HFF-Myc (cell line): ENCODE measurements at places on chromosomes 7 and 10.

DNA sequence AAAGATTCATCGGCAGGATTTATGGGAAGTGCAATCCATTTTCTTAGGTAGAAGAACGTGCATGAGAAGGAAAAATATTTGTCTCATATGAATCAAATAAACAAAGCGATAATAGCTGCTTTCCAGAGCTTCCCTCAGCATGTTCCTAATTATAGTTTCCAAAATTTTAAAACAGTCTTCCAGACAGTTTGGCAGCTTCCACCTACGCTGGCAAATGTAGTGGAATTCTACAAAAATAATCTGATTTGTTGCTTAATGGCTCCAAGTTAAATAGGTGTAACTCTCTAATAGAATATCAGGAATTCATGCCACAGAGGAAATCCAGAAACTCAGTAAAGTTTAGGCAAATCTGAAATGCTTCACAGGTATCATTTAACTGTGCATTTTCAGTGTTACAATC, 23.3 kb upstream of the AGBL3 start:
- no peak for DNase-seq

GRCh38 chr10:76769161-76769560, 868.4 kb downstream of the KCNMA1 start:
- DNase-seq, result no peak

DNA sequence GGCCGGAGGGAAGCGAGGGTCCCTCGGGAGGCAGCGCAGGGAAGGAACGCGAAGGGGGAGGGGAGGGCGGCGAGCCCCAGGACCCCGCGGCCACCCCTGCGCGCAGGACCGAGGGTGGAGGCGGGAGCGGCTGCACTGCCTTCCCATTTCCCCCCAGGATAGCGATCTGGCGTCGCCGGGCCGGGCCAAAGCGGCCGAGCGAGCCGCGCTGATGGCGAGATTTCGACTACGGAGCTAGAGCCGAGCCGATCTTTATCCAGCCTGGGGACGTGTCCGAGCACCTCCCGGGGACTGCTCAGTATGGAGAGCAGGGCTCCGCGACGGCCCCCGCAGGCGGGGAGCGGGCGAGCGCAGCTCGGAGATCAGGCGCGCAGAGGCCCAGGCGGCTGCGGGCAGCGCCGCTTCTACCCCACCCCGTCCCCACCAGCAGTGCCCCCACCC, 590 bp upstream of the CRTAC1 start:
- no peak for DNase-seq

GRCh38 chr10:74373059-74373458, 222.0 kb downstream of the ADK start:
- DNase-seq, result no peak

- DNase-seq, result no peak
Observed at GRCh38 chr10:108612485-108612884, 1310.8 kb downstream of the XPNPEP1 start.

DNA sequence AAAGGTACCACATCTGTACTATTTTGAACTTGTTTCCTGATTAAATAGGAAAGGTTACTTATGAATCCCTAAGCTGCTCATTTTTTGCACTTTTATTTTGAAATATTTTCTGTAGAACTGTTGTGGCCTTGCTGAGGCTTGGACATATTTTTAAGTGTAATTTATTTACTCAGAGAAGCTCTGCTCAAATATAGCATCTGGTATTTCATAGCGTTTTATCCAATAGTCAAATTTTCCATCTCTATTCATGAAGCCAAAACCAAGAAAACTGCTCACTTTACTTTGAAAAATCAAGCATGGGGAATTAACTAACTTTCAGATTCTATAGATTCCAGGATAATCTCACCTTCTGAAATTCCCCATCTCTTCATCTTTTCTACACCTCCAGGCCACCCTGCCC, 6.6 kb upstream of the FAM3C start:
- no peak for DNase-seq

- DNase-seq, result no peak
Observed at GRCh38 chr7:32462451-32462850, 27.7 kb downstream of the LSM5 start.

GRCh38 chr7:132333301-132333700, 243.0 kb downstream of the PLXNA4 start:
- DNase-seq, result no peak

DNA sequence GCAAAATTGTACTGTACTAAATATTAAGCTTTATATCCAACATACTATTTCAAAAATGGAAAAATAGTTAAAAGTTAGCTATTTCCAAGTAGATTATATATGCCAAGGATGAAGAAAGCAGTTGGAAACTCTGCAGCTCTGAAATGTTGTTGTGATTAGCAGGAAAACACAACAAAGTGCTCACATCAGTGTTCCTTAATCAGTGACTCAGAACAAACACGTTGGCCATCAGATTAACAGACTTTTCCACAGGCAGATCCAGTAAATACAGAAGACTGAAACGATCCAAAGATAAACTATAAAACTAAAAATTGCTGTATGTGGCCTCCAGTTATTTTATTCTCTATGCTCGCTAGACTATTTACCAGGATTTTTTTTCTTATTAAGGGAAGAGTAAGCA, 99.6 kb upstream of the SEMA3D start:
- DNase-seq, result no peak

GRCh38 chr7:138460176-138460648, at the start of gene TRIM24:
TRIM24 (plus strand) TSS chr7:138460259; CDS start chr7:138460549, 290 bp downstream.
- no peak for DNase-seq

GRCh38 chr7:149850007-149850594, 11.9 kb downstream of the ZNF862 start:
- DNase-seq, result no peak
